ENCODE measurements at places on chromosomes 5 and 9.
A peak's percentile ranks its signal among the peaks of the same experiment; 100 is the strongest.

- no peak for DNase-seq
These were observed 28.0 kb downstream of the ATP6V0E1 start for GRCh38 chr5:173011566-173011965.

GRCh38 chr5:39107350-39107749 lies 33.2 kb upstream of the RICTOR start:
- DNase-seq = no peak

DNA sequence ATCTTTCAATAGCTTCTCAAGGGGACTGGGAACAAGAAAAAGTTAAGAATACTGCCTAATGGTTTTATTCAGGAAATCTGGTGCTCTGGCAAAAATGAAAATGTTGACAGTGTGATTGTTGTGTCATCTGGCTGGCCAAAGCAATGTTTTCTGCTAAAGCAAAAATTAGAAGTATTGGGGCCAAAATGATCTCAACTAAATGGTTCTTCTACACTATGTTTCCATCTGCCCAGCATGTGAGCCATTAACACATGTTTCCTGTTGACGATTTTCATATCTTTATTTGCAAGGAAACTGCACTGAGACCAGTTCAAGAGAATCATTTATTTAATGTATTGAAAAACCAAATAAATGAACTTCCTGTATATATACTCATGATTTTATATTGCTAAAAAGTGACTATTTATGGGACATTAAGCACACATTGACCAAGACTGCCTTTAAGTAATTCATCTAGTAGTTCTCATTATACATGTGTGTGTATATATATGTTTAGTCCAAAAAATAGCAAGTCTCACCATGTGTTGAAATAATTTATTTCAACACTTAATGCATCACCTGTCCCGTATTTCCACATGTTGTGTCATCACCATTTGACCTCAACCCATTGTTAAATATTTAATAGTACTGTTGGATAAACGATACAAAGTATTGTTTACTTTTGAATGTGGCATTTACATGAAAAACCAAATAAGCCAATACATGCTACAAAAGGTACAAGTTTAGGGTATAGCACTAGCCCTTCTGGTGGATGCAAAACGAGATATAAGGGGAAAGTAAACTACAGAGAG lies 7.5 kb upstream of the FST start:
- no peak for DNase-seq

DNA sequence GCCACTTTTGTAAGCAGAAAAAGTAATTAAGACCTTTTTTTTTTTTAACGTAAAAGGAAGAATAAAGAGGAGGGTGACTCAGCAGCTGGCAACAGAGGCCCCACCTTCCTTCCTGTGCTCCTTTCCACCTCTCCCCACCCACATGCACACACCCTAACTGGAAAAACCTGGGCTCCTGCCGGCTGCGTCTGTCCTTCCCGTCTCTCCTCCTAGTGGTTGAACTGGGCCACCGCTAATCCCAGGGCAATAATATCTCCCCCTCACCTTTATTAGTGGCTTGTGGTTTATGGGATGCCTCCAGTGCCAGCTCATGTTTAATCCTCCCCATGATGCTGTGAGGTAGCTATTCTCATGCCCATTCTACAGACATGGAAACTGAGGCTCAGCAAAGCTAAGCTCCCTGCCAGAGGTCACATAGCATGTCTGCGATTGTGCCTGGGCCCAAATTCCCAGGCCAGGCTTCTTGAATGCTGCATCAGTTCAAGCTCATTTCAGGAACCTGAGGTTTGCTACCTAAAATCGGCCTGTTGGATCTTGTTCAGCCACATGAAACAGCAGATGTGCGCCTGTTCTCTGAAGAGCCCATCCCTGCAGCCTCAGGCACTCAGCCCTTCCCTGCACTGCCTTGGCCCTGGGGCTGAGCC lies 60.9 kb upstream of the IL17B start:
- DNase-seq = no peak

DNA sequence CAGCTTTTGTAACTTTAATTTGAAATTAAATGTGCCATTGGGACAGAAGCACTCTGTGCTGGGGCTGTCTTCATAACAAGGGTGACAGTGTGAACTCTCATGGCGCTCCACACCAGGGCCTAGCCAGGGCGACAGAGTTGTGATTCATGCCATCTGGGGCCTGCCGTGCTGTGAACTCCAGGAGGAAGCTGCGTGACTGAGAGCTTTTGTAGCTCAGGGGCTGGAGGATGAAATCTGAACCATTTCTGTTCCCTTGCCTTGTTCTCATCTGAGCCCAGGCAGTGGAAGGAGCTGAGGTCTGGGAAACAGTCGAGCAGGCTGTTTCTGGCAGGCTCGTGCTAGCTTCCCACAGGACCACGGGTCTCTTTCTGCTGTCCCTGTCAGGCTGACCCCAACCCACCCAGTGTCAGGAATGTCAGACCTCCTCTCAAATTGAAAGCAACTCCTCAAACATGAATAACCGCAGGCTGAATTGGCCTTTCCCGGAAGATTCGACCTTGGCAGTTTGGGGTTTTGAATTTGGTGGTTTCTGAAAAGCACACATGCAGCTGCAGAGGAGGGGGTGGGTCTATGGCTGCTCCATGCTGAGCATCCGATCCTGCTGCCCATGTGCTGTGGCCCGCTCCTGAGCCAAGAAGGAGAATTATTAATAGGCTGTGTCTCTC lies 69.2 kb upstream of the RPS23 start:
- DNase-seq = no peak

DNA sequence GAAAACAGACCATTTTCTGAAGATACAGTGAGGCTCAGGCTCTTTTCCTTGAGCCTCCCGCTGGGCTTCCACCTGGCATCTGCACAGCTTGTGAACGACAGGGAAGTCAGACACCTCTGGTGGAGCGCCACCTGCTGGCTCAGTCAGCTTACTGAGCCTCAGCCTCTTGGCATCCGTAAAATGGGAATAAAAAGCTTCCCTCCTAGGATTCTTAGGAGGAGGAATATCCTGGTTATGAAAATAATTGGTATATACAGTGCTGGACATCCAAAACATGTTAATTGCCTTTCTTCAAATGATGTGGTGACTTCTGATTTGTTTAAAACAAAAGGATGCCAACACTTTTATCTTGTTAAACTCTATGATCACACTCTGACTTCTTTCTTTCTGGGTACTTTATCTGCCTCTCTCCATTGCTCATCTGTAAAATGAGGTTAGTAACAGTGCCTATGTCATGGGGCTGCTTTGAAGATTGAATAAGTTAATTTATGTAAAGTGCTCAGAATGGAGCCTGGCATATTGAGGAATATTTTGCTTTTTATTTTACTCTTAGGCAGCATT lies 67.5 kb downstream of the MAMDC2 start:
- peak; percentile 24 for DNase-seq

- no peak for DNase-seq
These were observed 11.3 kb upstream of the IGFBPL1 start for GRCh38 chr9:38435521-38435920.

DNA sequence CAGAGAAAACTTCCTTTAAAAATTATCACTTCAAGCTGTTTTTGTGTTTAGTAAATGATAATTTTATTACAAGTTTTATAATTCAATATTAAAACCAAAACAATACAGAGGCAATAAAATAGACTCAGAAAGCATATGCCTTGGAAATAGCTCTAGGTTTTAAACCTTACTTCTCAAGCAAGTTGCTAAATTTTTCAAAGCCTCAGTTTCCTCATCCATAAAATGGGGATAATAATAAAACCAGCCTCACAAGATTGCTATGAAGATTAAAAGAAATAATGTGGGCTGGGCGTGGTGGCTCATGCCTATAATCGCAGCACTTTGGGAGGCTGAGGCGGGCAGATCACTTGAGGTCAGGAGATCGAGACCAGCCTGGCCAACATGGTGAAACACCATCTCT lies 62.8 kb downstream of the TTLL11 start:
- DNase-seq = no peak

DNA sequence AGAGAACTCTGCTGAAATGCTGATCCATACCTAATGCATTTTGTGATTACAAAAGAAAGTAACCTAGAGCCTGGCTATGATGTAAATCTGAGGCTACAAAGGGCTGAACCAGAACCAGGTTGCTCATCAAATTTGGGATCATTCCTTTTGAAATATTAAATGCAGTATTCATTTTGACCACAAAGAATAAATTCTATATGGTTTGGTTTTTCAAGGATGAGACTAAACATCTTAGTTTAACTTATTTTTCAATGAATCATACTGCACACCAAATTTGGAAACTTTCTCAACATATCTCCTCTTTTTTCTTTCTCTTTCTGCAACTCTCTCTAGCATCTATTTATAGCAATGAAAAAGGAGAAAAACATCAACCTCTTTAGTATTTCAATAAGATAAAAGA lies 46.5 kb downstream of the CEMIP2 start:
- DNase-seq = no peak

GRCh38 chr5:177419046-177419445 lies 7.4 kb upstream of the GRK6 start:
- no peak for DNase-seq

- DNase-seq = no peak
These were observed 191.4 kb downstream of the ARHGAP26 start for GRCh38 chr5:142961440-142962173.

DNA sequence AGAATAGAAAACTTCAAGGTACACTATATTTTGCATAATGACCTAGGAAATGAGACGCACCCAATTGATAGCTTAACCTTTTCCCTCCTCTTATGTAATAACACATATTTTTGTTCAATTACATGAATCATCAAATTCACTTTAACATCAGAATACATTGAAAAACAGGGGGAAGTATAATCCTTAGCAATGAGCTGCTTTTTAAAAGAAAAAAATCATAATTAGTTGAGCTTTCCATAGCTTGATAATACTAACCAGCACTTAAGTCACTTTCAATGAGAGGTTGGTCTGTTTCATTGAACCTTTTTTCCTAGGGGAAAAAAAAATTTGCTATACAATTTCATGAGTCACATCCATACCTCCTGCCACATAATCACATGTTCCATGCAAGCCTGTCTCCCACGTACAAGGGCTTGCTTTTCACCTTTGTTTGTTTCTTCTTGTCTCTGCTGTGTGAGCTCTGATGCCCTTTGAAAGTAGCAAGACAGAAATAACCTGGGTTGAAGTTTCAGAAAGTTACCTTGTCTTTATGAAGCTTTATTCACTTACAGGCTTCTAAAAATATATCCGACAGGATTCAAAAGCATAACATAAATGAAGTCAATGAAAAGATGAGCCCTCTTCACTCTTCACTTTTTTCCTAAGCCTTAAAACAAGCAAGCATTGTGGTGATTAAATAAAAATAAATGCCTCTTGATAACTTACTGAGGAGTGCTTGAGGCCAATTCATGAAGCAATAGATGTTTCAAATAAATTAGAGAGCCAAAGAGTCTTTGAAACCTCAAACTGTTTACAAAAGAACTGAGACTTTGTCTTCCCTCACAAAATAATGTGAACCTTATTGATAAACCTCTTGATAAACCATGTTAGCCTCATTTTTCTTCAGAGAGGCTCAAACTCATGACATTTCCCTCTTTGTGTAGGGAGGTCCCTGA lies 108.5 kb downstream of the FEM1C start:
- no peak for DNase-seq

GRCh38 chr5:141771031-141771430 lies 89.0 kb upstream of the ARAP3 start:
- DNase-seq = no peak

GRCh38 chr5:128667751-128668150 lies 129.7 kb upstream of the FBN2 start:
- no peak for DNase-seq

GRCh38 chr5:151056379-151057325 lies 24.2 kb downstream of the TNIP1 start:
- DNase-seq = no peak
